ENCODE measurements at places on chromosomes 11 and 22. TPM values are rescaled to one million over a fixed set of nuclear protein-coding genes. Genes with fewer than 3 reads are reported as not detected.

UBQLN3 gene
- 0.39 TPM for total RNA-seq

CCDC90B gene
- 88.3 TPM for total RNA-seq

MRGPRX4 gene
- total RNA-seq: not detected

MS4A10 gene
- not detected for total RNA-seq

UBQLNL gene
- 0.30 TPM for total RNA-seq

MMP8 gene
- total RNA-seq: not detected

SCN2B gene
- 12.6 TPM for total RNA-seq

CASP1 gene
- 8.9 TPM for total RNA-seq

SLC22A25 gene
- total RNA-seq: not detected

MRGPRE gene
- total RNA-seq: 6.6 TPM

SPON1 gene
- total RNA-seq: 84.4 TPM

GGTLC3 gene
- not detected for total RNA-seq

NXPE4 gene
- total RNA-seq: not detected

KRTAP5-11 gene
- total RNA-seq: not detected

MMP7 gene
- total RNA-seq: 0.20 TPM

APOA1 gene
- total RNA-seq: 9.1 TPM

PHF21B gene
- 3.3 TPM for total RNA-seq

ANO5 gene
- 50.0 TPM for total RNA-seq

ATXN10 gene
- 292 TPM for total RNA-seq

POU2F3 gene
- not detected for total RNA-seq

TIMM10B gene
- total RNA-seq: 34.8 TPM

INPP5J gene
- total RNA-seq: 4.6 TPM

NCF4 gene
- 7.1 TPM for total RNA-seq

NRIP3 gene
- total RNA-seq: 9.9 TPM

C11orf42 gene
- total RNA-seq: not detected

RCOR2 gene
- 8.9 TPM for total RNA-seq

LRRC74B gene
- 4.7 TPM for total RNA-seq

EIF1AD gene
- total RNA-seq: 18.4 TPM

LRRC56 gene
- total RNA-seq: 2.9 TPM

VWCE gene
- total RNA-seq: 1.5 TPM

APOL3 gene
- total RNA-seq: 15.1 TPM

CCDC34 gene
- 9.0 TPM for total RNA-seq

YPEL4 gene
- 2.6 TPM for total RNA-seq

FOXRED2 gene
- total RNA-seq: 13.0 TPM

APOBEC3C gene
- total RNA-seq: 3.5 TPM

FGF3 gene
- total RNA-seq: not detected

MMP13 gene
- total RNA-seq: 1.7 TPM

All from spinal cord (tissue), 10 donors.